IPS DF 19.7 (cell line): ENCODE measurements at places on chromosomes 2 and 18.

GRCh38 chr2:33336036-33336625, 140.3 kb upstream of the RASGRP3 start:
- no peak for DNase-seq

DNA sequence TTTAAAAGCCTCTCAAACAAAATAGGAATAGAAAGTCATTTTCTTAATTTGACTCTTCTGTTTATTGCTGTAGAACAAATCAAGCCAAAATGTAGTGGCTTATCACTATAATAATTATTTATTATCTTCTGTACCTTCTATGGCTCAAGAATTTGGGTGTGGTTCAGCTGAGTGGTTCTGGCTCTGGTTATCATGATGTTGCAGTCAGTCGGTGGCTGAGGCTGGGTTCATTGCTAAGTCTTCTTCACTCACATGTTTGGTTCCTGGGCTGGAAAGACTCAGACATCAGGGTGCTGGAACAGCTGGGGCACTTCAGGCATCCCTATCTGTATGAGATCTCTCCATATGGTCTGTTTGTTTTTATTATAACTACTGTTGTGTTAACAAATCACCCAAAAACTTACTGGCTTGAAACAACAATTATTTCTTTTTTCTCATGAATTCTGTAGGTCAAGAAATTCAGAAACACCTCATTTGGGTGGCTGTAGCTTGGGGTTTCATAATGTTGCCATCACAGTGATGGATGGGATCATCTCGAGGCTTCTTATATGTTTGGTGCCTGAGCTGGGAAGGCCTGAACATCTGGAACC, 242.6 kb upstream of the FBXO11 start:
- DNase-seq = no peak

- no peak for DNase-seq
Observed at GRCh38 chr2:172293952-172294351, 133.4 kb upstream of the ITGA6 start.

- no peak for DNase-seq
Observed at GRCh38 chr2:121001641-121002040, 266.0 kb downstream of the GLI2 start.

GRCh38 chr18:58848685-58849084, 16.0 kb upstream of the ZNF532 start:
- DNase-seq = no peak
